ENCODE measurements at places on chromosomes 5 and 9. TPM values are rescaled to one million over a fixed set of nuclear protein-coding genes. Genes with fewer than 3 reads are reported as not detected.

GRCh38 chr5:136094913-136095641 is 37.6 kb upstream of the SMAD5 start:
- DNase-seq = no peak

GRCh38 chr5:133338504-133339355 is 273.6 kb downstream of the FSTL4 start:
- DNase-seq = no peak

DNA sequence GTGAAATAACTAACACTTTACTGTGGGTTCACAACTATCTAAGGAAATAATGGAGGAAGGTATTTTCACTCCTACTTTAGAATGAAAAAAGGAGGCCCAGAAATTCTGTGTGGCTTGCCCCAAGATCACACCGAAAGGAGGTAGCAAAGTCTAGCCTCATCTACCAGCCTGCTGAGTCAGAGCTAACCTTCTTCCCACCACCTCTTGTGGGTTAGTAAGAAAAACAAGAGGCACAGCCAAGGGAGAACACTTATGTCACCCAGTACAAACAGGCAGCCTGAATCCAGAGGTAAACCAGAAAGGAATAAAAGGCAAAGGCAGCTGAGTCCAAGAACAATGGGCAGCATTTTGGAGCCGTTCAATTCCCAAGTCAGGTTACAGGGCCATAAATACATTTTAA is 91.9 kb upstream of the RASEF start:
- no peak for DNase-seq

GRCh38 chr5:54702470-54702869 is 184.9 kb downstream of the SNX18 start:
- DNase-seq = no peak

DNA sequence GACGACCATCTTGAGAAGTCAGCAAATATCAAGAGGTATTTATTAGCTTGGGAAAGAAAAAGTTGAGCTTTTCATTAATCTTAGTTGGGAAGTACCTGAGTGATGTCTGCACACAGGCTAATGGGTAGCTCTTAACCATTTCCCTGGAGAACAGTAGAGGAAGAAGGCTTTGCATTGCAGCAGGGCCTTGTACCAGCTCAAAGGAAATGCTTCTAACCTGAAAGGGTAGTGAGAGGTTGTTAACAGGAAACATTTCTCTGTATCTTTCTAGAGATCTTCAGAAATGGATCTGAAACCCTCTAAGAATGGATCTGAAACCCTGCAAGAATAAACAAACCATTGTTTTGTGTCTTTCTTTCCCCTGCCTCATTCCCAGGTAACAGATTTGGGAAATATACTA is 393.3 kb downstream of the PLK2 start:
- DNase-seq = no peak

DNA sequence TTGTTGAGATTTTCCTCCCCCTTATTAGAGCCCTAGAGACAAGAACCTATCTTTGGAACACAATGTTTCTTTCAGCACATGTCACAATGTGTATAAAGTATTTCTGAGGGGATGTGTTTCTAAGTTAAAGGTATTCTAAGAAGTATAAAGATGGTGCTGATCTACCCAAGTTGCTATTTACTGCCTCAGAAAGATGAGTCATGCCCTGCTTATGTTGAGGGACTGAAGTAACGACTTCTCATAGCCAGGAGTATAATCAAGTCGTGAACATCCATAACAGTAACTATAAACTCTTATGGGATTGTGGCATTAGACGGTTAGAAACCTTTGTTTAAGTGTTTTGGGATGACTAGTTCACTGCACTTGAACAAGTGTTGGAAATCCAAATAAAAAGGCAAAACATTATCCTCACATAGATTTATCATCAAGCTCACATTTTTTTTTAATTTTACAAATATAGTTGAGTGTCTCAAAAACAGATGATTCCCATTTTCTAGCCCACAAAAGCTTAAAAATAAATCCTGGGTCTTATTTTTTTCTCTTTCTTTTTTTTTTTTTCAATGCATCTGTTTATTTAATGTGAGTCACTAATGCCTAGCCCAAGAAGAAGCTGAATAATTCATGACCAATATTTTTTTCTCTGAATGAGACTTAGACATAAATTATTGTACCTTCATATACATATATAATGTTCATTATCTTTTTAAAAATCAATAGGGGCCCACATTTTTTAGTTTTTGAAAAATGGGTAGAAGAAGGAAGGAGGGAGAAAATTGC is 12.2 kb upstream of the TMEM252 start:
- DNase-seq = no peak

DNA sequence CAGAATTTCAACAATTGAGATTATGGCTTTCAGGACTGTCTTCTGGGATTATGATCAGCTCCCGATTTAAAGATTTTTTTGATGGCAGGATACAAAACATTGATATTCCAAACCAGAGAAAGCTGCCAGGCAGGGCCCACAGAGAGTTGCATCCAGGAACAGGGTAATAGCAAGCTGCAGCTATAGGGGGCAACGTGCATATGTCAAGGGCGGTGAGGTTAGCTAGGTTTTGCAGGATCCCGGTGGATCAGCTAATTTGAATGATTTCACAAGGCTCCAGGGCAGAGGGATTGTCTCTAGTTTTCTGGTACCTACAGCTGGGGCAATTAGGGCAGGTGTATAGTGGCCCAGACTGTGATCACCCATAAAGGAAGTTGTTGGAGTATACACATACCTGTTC is 339.4 kb downstream of the CHSY3 start:
- DNase-seq = no peak

The SH3GL2 gene
- 0.20 TPM for total RNA-seq

The TMEM232 gene
- 3.7 TPM for total RNA-seq

The CDH18 gene
- total RNA-seq = 16.5 TPM
